ENCODE measurements at places on chromosomes 6 and 20.

GRCh38 chr20:15842872-15843271 lies 730.4 kb downstream of the KIF16B start:
- DNase-seq = no peak

GRCh38 chr6:145736661-145737144 lies 1.4 kb upstream of the EPM2A start:
- no peak for DNase-seq

GRCh38 chr6:151493161-151493803 lies 535 bp upstream of the CCDC170 start:
- DNase-seq = no peak

GRCh38 chr20:51067792-51068191 lies 44.9 kb upstream of the KCNG1 start:
- DNase-seq = no peak

- DNase-seq = no peak
Measured at GRCh38 chr6:19999319-20000191, 162.4 kb downstream of the ID4 start.

GRCh38 chr6:34328969-34329368 lies 63.5 kb downstream of the NUDT3 start:
- no peak for DNase-seq

GRCh38 chr6:56289721-56290120 lies 42.3 kb upstream of the COL21A1 start:
- DNase-seq = no peak

- no peak for DNase-seq
Measured at GRCh38 chr20:11020712-11021111, 346.9 kb upstream of the JAG1 start.

GRCh38 chr6:6880745-6881437 lies 226.9 kb upstream of the RREB1 start:
- no peak for DNase-seq

DNA sequence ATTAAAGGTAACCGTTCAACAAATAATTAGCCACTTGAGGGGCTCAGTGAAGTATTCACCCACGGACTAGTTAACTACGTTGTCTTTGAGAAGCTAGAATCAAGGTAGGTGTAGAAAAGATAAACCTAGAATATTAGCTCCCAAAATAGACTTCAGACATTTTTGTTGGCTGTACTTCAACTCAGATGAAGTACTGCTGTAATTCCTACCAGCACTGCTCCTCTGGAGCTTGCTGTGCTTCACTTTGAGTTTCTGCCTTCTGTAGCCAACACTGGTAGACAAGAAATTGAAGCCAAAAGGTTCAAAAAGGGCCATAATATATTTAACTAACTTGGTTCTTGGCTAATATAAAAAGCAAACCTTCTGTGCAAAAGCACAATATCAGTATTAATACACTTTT lies 18.8 kb upstream of the SDHAF4 start:
- DNase-seq = no peak

GRCh38 chr20:38104285-38104684 lies 60.8 kb downstream of the TGM2 start:
- no peak for DNase-seq

GRCh38 chr6:69887714-69888345 lies 21.5 kb downstream of the COL19A1 start:
- DNase-seq = no peak

DNA sequence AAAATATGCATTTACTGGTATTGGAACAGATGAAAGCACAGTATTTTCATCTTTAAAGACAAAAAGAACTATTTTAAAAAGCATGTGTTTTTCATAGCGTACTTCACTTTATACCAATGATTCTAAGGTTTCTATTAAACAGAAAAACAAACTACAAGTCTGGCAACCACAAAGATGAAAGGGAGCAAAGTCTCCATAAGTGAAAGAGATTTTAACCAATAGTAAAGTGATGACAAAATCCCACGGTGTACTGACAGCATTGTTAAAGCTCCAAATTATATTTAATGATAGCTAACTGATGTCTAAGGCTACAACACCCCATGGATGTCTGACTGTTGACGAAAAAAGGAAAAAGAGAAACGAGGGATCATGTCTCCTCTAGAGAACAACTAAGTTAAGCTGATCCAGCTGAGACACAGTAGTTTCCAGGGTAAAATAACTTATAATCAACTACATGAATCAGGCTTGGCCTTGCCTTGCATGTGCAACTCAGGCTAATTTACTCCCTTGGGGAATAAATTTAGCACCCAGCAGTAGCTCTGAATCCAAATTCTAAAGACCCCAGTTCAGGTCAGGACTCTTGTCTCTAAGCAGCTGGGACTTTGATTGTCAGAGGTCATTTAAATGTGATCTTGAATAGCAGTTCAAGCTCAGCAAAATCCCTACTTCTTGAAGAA lies 56.0 kb upstream of the TAB2 start:
- DNase-seq = no peak

DNA sequence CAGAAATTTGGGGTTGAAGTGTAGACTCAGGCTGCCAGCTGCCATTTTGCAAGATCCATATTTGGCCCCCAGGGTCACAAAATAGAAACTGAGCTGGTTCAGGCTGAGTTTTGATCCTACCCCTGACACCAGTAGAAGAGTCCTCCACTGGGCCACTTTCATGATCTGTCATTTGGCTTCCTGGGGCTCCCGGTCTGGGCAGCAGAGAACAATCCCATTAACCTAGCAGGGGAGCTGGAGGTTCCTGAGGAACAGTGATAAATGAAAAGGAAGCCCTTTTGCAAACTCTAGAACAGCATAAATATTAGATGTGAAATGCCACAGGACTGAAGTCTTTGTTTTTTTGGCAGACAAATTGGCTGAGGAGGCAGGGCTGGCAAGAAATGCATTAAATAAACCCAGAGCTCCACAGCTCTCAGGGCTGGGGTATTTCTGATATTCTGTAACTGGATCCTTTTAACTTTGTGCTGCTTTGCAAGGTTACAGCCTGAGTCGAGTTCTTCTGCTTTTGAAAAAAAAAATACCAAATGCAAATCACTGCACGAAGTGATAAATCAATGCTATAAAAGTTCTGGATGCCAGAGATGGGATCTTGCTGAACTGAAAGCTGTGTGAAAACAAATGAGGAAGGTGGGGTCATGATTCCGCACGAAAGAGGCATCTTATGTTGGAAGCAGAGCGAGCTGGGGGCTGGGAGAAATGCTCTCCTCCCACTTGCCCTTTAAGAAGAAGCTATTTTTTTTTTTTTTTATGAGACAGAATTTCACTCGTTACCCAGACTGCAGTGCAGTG lies 64.4 kb downstream of the SULF2 start:
- no peak for DNase-seq

DNA sequence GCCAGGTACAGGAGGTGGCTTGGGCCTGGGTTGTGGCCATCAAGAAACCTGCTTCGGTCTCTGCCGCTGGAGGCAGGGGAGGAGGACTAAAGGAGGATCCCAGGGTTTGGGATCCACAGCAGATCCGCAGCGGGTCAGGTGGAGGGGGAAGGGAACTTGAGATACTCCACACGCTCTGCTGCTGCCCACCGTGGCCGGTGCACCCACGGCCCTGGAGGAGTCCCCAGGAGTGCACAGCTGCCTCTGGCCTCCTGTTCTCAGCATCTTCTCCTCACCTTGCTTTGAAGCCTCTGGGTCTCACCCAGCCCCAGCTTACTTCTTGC lies 286.8 kb downstream of the CDH4 start:
- DNase-seq = no peak

GRCh38 chr6:80205404-80205803 lies 98.9 kb downstream of the BCKDHB start:
- DNase-seq = no peak

DNA sequence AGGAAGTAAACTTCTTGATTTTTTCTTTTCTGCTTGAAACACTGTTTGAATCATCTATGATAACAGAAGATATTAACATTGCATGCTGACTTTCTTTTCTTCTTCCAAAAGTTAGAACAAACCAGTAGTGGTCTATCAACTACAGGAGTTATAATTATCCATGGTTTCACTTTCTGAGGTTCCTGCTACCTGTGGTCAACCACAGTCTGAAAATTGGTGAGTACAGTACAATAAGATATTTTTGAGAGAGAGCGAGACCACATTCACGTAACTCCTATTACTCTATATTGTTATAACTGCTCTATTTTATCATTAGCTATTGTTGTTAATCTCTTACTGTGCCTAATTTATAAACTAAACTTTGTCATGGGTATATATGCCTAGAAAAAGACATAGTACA lies 86.1 kb downstream of the MAP7 start:
- DNase-seq = no peak

DNA sequence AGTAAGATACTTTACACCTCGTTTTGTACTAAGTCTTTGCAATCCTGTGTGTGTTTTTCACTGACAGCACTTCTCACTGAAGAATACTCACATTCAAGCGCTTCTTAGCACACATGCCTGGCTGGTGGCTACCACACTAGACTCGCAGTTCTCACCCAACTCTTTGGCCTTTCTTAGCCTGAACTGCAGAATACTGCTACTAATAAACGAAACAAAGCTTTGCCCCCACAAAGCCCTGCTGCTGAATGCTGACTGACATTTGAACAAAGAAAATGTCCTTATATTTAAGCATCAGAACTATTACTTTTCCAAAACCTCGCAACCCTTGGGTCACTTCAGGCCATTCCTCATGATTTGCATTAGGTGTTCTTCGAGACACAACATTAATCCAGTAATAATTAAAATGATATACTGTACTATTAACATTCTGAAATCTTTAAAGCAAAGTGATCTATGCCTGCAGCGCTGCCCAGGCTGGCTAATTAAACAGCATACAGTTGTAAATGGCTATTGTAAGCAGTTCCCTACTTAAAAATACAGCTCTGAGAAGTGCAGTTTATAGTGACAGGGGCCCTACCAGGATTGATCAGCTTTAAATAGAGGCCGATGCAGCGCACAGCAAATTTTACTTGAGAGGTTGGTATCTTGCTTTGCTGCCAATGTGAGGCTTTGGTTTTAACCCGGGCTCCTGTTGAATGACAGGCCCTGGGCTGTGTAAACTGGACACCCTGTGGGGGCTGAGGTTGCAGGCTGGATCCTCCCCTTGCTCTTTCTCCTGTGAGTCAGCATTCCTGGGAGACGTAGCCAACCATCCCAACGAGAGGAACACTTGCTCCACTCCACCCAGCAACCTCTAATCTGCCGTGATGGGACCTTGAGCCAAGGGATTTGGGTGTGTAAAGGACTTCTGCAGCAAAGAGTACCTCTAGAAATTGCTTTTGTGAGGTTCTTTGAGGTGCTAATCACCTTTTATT lies 899.0 kb downstream of the TFAP2A start:
- no peak for DNase-seq

DNA sequence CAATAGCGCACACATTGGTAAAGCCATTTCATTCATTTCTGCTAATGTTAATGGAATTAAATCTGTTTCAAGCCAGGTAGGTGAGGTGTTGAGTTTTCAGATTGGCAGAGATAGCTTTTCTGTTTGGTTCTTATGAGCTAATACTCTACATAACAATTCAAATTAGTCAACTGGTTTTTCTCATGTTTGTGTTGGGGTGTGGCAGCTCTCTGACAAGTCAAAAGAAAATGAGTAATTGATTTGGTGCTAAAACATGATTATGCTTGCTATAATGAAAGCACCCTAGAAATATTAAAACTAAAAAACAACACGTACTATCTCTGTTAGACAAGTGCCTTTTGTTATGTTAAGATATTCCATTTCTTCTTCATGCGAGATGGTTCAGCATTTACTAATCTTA lies 13.6 kb downstream of the PPP1R14C start:
- no peak for DNase-seq

DNA sequence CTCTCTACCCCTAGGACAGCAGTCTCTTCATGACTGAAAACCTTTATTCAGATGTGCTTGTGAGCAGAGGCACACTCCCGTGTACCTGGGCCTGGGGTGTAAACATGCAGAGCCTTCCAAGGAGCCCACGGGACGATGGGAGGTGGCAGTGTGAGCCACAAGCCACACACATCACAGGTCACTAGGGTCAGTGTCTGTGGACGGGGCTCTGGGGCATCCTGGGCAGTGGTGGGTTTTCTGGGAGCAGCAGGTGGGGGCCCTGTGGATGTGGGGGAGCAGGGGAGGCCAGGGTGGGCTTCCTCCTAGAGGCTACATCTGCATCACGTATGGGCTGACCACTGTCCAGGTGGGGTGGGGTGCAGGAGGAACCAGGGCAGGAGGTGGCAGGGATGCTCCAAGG lies 16.7 kb upstream of the TTLL2 start:
- DNase-seq = no peak

DNA sequence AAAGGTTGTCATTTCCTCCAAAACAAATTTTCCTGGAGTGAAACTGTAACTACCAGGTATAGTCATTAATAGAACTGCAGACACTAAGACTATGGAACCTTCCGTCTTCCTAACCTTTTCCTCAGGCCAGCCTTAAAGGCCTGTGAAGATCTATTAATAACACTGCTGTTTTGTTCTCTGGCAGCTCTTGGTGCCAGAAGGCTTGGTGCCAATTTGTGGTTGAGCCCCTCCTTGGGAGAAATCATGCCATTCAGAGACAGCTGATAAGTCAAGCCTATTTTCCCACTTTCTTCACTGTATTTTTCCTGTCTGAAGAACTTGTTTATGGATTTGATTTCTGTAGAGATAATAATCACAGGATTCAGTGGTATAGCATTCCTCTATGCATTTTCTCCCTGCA lies 64.8 kb downstream of the HCRTR2 start:
- DNase-seq = no peak

- no peak for DNase-seq
Measured at GRCh38 chr6:158660333-158660754, 10.5 kb downstream of the SYTL3 start.

- DNase-seq = no peak
Measured at GRCh38 chr6:84249724-84250123, 22.3 kb upstream of the CEP162 start.

DNA sequence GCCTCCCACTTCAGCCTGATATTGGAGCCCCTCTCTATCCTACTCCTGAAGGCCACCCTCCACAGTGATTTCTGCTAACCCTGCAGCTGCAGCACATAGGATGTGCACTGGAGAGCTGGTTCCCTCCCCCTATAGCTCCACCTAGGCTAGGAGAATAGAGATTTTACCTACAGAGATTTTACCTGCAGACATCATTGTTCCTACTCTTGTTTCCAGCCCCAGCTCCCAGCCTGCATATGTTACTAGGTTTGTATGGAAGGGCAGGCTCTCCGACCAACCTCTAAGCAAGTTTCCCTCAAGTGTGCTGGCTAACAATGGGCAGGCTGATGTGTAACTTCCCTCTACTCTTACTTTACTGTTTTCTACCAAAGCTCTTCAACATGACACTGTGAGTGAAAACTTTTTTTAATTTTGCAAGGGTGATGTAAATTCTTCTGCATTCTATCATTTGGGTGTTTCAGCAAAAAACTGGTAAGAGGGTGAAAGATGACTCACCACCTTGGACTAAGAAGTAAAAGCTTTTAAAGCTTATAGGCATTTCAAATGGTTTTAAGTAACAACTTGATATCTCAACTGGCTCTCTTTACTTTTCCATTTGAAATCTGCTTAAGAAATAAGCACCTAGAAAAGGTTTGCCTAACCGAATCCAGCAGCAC lies 106.8 kb downstream of the CDK19 start:
- no peak for DNase-seq

- no peak for DNase-seq
Measured at GRCh38 chr6:73514746-73515110, 6.1 kb downstream of the EEF1A1 start.

Data from liver (tissue), 10 donors.